NCI-H1092 (cell line): ENCODE measurements at places on chromosomes 2 and 18.

DNA sequence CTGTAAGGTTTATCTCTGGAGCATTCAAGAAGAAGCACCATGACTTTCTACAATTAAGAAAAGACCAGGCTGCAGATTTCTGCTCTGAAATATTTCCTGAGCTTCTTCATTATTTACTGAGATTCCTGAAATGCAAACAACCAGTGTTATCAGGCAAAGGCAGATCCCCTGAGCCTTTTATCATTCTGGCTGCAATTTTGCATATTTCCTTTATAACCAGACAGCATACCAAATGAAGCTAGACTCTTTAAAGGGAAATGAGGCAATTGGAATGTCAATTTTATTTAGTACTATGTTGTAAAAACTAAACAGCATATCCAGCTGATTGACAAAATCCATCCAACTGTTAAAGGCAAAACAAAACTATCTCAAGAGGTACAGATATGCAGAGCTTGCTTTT, 372.5 kb downstream of the RIT2 start:
- DNase-seq: no peak

- no peak for DNase-seq
Observed at GRCh38 chr2:189657867-189658266, 3.4 kb upstream of the ASNSD1 start.

GRCh38 chr2:160085662-160086061, 23.2 kb upstream of the PLA2R1 start:
- DNase-seq: no peak

DNA sequence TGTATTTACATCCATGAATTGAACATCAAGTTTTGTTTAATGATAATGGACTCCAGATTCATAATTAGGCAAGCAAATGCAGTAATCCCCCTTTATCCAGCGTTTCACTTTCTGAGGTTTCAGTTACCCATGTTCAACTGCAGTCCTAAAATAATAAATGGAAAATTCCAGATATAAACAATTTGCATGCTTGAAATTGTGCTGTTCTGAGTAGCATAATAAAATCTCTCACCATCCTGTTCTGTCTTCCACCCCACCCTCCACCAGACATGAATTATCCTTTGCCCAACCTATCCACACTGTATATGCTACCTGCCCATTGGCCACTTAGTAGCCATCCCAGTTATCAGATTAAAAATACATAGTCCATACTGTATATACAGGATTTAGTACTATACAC, 224.5 kb upstream of the CHAC2 start:
- DNase-seq: no peak

DNA sequence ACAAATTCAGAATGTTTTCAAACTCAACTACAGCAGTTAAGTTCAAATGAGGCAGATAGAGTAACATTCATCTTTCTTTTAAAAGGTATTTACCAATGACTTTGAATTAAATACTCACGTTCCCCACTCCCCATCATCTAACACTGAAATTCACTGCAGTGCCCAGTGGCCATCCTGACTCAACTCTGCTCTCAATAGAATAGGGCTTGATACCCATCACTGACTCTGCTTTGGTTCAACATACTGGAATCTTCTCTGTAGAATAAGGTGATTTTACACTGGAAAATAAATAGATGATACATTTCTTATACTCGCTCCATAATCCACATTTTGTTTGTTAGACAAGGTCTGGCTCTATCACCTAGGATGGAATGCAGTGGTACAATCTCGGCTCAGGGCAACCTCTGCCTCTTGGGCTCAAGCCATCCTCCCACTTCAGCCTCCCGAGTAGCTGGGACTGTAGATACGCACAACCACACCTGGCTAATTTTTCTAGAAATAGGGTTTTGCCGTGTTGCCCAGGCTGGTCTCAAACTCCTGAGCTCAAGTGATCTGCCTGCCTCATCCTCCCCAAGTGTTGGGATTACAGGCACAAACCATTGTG, 66.4 kb downstream of the PRPF40A start:
- DNase-seq: no peak

DNA sequence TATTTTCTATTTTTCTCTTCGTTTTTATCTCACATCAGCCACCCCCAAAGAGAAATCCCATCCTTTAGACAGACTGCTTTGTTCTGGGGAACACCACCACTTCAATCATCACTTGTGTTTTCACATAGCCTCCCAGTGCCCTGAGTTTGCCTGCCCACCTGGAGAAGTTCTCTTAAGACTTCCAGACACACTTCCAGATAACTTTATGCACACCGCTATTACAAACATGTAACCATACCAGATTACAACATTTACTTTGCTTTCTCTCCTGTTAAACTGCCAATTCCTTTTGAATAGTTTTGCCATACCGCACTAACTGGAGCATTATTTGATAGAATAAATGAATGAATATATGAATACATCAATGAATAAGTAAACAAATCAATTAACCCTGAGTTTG, 1353.6 kb downstream of the DPP10 start:
- no peak for DNase-seq

- no peak for DNase-seq
Observed at GRCh38 chr2:237472909-237473877, 13.9 kb upstream of the MLPH start.
